D341Med (cell line): ENCODE measurements at places on chromosomes 2 and 18.

GRCh38 chr2:83730223-83730622 lies 728.9 kb downstream of the SUCLG1 start:
- DNase-seq: no peak

DNA sequence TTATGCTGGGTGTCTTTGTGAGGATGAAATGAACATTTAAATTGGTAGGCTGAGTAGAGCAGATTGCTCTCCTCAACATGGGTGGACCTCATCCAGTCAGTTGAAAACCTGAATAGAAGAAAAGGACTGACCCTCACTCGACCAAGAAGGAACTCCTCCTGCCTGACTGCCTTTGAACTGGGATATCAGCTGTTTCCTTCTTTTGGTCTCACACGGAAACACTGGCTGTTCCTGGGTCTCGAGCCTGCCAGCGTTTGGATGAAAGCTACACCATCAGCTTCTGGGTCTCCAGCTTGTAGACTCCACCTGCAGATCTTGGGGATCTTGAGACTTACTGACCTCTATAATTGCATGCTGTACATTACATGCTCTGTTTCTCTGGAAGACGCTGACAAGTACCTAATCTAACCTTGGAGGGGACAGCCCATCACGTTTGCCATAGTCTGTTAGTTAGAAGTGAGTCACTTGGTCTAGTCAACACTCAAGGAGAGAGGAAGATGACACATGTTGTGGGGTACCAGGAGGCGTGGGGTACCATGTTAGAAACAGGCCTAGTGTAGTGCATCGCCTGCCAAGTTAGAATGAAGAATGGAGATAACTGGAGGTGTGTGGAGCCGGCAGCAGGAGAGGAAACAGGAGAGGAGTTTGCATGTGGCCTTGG lies 267.0 kb downstream of the MREG start:
- no peak for DNase-seq

DNA sequence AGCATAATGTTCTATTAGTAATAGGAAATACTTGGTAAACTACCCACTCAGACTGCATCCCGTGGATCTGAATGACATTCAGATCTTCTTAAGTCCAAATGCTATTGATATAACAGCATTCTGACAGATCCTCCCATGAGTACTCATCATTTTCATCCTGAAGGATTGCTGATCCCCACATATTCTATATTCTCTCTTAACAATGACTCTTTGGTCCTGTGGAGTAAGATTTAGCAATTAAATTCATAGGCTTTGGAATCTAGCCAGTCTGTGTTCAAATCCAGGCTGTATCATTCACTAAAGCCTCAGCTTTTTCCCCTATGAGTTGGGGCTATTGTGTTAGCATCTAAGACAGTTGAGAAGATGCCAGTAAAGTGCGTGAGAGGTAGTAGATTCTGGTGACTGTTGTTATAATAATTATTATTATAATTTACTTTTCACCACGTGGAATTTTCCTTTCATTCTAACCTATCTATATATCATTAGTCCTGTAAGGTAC lies 591.3 kb upstream of the SYT4 start:
- DNase-seq: no peak

DNA sequence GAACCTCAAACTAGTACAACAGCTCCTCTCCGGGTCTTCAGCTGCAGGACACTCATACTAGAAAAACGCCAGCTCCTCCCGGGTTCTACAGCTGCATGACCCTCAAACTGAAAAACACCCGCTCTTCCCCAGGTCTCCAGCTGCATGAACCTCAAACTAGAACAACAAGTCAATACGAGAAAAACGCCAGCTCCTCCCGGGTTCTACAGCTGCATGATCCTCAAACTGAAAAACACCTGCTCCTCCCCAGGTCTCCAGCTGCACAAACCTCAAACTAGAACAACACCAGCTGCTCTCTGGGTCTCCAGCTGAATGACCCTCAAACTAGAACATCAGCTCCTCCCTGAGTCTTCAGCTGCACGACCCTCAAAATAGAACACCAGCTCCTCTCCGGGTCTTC lies 315.0 kb upstream of the TFPI start:
- DNase-seq: no peak

DNA sequence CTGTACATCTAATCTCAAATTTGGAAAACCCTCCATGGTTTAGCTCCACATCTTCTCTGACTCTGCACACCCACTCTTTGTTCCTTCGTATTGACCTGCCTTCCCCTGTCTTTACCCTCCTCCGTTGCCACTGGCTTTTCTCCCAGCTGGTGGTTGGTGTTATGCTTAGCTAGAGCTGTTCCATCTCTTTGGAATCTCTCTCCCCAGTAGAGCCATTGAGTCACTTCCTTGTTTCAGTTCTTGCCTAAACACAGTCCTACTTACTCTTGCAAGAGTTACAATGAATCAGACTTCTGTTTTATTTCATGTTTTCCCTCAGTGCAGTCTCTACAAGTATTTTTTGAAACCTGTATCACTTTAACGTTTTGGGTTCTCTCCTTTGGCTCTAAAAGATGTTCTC lies 263.9 kb downstream of the LTBP1 start:
- DNase-seq: no peak

- no peak for DNase-seq
Measured at GRCh38 chr18:58208207-58208932, 164.3 kb downstream of the NEDD4L start.

- DNase-seq: no peak
Measured at GRCh38 chr2:99106913-99107312, 34.6 kb upstream of the C2orf15 start.

GRCh38 chr18:65988972-65989371 lies 238.2 kb downstream of the CDH7 start:
- no peak for DNase-seq

DNA sequence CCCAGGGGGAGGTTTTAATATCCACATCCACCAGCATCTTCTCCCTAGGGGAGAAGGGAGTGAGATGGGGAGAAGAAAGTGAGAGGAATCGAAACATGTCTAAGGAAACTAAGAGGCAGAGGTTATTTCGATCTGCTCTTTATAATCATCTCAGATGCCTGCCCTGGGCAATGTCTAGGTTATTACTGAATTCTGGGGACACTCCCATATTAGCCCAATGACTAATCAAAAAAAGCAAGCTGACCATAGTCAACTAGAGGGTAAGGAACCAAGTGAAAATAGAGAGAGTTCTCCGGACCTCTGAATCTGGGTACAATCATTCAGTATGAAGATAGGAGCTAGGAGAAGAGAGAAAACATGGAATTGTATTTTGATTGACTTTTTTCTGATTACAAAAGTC lies 56.7 kb upstream of the EML4 start:
- no peak for DNase-seq

DNA sequence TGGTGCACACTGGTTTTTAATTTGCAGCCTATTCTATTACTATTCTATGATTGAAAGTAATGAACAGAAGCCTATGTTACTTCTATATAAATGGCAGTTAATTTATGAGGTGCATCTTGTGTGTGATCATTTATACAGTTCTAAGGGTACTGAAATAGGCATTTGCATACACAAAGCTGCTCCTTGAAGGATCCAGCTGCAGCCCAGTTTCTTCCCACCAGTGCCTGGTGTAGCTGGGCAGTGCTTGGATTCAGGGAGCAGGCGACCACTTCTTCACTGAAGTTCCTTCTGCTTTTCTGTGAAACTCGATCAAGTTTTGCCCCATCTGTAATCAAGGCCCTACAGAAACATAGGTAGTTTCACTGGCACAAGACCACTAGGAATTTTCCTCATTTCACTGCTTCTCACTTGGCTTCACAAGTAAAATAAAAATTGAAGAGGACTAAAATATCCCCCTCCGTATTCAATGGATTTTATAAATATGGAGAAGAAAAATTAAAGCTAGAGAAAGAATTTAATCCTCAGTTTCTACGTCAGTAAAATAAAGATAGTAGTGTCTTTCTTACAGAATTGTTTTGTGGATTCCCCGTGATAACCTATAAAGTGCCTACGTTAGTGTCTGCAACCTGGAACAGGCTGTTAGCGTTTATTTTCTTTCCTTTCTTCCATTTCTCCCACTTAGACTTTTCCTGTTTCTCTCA lies 1.7 kb upstream of the LPIN2 start:
- DNase-seq: no peak

DNA sequence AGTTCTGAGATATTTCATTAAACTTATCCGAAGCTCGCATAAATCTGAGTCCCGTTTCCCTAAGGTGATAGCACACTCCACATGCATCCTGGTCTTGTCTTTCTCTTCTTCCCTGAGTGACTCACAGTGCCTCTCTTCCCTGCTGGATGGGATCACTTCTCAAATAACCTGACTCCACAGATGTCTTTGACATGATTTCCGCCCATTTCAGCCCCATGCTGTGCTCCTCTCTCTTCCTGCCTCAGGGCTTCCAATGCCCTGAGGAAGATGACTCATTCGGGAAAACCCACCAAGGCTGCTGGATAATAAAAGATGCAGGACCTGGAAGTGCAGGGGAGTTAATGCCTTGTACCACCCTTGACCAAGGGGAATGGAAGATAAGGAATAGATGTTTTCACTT lies 441.7 kb upstream of the SOX11 start:
- DNase-seq: no peak

DNA sequence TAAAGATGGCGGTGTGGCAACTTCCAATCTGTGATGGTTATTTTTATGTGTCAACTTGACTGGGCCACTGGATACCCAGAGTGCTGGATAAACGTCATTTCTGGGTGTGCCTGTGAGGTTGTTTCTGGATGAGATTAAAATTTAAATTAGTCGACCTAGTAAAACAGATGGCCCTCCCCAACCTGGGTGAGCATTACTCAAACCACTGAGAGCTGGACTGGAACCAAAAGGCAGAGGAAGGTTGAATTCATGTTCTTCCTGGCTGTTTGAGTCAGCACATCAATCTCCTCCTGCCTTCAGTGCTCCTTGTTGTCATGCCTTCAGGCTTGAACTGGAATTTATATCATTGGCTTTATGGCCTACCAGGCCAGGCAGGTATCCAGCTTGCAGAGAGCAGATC lies 190.8 kb upstream of the RGPD4 start:
- DNase-seq: no peak

GRCh38 chr18:30044496-30044895 lies 998.0 kb downstream of the DSC3 start:
- DNase-seq: no peak
